ENCODE measurements at places on chromosomes 7 and 10. TPM values are rescaled to one million over a fixed set of nuclear protein-coding genes. Genes with fewer than 3 reads are reported as not detected.

The PLEKHS1 gene
- total RNA-seq = 0.03 TPM

The HMX2 gene
- not detected for total RNA-seq

The KEL gene
- not detected for total RNA-seq

The ADCY1 gene
- total RNA-seq = 2.4 TPM

The TMEM26 gene
- 0.06 TPM for total RNA-seq

The SP4 gene
- 1.1 TPM for total RNA-seq

The NODAL gene
- not detected for total RNA-seq

The GIMAP6 gene
- not detected for total RNA-seq

The FEZF1 gene
- not detected for total RNA-seq

The PTER gene
- 19.5 TPM for total RNA-seq

The HOGA1 gene
- total RNA-seq = 1.7 TPM

The HTR5A gene
- total RNA-seq = not detected

The SERPINE1 gene
- 1,665 TPM for total RNA-seq

The LGI1 gene
- not detected for total RNA-seq

The TMEM178B gene
- 1.5 TPM for total RNA-seq

Data from A549 treated with GW870086 at 1 μM for 4 hours (cell line).